ENCODE measurements at places on chromosomes 7 and 10.

- DNase-seq: no peak
These were observed 13.1 kb upstream of the CPA4 start for GRCh38 chr7:130279906-130280305.

DNA sequence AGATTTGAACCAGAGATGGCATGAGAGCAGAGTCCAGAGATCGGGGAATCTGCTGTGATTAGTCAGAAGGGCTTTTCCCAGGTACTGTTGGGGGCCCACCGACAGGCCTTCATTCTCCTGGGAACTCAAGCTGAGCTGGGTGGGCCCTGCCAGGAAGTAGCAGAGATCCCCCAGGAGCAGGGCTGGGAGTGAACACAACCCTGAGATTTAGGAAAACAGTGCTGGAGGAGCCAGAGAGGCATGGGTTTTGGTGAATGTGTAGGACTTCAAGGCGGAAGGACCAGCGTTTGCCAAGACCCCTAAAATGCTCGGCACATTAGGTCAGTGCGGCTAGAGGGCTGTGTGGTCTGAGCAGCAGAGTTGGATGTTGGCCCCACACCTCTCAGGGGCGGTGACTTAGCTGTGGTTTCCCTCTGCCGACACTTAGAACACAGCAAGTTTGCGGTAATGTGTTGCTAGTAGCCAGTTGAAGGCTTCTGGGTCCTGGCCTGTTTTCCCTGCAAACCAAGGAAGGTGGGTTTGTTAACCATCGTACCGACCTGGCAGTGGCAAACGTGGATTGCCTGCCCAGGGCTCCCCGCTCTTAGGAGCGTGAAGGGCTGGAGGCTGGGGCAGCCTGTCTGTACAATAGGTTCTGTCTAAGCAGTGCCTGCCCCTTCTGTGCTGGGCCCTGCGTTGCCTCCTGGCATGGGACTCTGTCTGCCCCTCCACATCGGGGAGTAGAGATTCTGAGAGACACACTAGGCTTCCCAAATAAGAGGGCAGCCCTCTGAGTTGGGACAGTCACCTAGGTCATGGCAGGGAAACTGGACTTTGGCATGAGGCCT lies 14.0 kb downstream of the NACAD start:
- DNase-seq: no peak

GRCh38 chr7:34373940-34374339 lies 284.1 kb upstream of the NPSR1 start:
- DNase-seq: no peak

DNA sequence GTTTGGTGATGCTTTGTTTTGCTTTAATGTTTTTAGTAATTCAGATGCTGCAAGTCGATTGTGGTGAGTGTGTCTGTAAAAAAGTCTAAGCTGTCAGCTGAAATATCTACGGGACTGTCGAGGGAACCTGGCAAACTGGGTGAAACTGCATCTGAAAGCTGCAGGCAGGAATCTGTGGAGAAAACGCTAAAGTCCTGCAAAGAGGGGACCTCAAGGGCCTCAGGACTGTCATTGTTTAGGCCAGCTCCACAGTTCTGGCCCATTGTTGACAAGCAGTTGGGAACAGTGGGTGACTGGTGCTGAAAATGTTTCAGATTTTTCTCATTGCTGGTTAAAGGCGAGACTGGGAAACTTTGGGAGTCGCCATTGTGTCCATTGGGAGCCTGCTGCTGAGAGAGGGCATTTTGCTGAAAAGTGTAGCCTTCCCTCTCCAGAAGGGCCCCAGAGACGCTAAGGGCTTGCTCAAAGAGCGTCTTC lies 1.8 kb downstream of the HOXA2 start:
- no peak for DNase-seq

DNA sequence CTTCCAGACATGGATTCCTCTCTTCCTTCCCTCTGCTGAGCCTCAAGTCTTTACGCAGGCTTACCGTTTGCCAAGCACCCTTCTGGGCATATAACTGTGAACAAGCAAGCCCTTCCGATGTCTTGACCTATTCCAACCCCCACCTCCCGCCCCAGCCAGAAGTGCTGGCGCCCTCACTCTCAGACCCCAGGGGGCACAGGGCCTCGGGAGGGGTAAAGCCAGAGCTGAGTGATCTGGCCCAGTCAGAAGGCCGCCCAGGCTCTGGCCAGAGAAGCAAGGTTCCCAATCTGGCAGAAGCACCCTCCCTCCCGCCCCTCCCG lies 1.2 kb downstream of the PRRT4 start:
- no peak for DNase-seq

- no peak for DNase-seq
These were observed 162.8 kb upstream of the TNRC18 start for GRCh38 chr7:5586279-5586962.

- no peak for DNase-seq
These were observed 57.4 kb upstream of the FERD3L start for GRCh38 chr7:19202599-19202998.

- no peak for DNase-seq
These were observed 110.4 kb downstream of the PON1 start for GRCh38 chr7:95213809-95214492.

DNA sequence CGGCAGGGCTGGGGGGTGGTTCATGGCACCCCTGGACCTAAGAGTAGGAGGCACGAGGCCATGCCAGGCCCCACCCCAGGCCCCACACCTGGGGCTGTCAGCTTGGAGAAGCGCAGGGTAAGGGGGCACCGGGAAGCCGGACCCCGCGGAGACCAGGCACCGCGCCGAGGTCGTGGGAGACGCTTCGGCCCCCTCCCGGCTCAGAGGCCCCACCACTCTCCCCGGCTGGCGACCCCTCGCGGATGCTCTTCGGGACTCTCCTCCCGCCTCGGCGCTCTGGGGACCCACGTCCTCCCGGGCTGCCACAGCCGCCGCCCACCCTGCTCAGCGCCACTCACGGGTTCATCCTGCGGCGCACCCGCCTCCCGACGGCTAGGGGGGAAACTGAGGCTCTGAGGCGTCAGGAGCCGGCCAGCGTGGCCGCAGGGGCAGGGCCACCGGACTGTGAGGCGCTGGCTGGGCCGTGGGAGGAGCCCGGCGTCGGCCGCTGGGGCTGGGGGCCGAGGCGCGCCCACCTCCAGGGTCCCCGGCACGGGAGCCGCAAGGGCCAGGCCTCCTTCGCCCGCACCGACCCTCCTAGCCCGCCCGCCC lies 25.9 kb downstream of the PDGFA start:
- no peak for DNase-seq

DNA sequence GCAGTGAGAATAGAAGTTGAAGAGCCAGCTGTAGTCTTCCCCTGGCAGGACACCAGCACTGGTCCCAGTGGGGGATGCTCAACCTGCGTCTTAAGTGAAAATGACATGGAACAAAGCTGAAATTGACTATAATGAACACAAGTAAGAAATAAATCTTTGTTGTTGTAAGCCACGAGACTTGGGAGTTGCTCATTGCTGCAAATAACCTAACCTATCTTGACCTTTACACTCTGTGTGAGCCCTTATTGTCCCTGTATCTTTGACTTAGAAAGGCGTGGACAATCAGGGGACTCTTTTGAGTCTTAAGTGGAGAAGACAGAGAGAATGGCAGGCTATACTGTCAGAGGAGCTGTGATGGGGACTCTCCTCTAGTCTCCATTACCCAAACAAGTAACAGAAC lies 16.9 kb downstream of the ZC3HAV1L start:
- no peak for DNase-seq

GRCh38 chr10:634256-634655 lies 55.2 kb downstream of the DIP2C start:
- no peak for DNase-seq
